NCI-H510A treated with DMSO at 0.1 percent for 48 hours (cell line): ENCODE measurements at places on chromosomes 6 and 20.

- DNase-seq, result no peak
Measured at GRCh38 chr6:39558591-39559190, 166.5 kb downstream of the KIF6 start.

DNA sequence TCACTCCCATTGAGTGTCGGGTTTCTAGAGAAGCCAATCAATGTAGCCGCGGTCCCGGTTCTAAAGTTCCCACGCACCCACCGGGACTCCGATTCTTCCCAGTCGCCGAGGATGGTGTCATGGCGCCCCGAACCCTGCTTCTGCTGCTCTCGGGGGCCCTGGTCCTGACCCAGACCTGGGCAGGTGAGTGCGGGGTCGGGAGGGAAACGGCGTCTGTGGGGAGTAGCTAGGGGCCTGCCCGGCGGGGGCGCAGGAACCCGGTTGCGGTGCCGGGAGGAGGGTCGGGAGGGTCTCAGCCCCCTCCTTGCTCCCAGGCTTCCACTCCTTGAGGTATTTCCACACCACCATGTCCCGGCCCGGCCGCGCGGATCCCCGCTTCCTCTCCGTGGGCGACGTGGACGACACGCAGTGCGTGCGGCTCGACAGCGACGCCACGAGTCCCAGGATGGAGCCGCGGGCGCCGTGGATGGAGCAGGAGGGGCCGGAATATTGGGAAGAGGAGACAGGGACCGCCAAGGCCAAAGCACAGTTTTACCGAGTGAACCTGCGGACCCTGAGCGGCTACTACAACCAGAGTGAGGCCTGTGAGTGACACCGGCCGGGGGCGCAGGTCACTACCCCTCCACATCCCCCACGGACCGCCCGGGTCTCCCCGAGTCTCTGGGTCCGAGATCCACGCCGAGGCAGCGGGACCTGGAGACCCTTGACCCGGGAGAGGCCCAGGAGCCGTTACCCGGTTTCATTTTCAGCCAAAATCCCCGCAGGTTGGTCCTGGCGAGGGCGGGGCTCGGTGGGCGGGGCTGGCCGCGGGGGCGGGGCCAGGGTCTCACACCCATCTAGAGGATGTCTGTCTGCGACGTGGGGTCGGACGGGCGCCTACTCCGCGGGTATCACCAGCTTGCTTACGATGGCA is 35.2 kb upstream of the HLA-G start:
- DNase-seq, result no peak

- DNase-seq, result no peak
Measured at GRCh38 chr6:87312860-87313259, 9.5 kb upstream of the SMIM8 start.

DNA sequence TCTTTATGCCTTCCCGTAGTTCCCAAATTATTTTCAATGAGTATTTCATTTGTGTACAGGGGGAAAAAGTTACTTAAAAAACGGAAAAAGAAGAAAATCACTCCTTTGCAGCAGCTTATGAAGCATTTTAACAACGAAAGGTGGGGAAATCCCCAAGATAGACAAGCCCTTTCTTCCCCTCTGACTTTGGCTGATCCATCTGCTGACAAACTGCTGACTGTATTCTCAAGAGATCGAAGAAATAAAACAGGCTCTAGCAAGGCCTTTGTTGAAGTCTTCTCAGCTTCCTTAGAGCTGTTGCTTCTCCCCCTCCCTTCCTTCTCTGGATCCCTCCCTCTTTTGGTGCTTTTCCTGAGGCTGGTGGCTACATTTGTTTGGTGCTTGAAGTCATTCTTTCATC is 325.2 kb downstream of the NRN1 start:
- DNase-seq, result no peak

DNA sequence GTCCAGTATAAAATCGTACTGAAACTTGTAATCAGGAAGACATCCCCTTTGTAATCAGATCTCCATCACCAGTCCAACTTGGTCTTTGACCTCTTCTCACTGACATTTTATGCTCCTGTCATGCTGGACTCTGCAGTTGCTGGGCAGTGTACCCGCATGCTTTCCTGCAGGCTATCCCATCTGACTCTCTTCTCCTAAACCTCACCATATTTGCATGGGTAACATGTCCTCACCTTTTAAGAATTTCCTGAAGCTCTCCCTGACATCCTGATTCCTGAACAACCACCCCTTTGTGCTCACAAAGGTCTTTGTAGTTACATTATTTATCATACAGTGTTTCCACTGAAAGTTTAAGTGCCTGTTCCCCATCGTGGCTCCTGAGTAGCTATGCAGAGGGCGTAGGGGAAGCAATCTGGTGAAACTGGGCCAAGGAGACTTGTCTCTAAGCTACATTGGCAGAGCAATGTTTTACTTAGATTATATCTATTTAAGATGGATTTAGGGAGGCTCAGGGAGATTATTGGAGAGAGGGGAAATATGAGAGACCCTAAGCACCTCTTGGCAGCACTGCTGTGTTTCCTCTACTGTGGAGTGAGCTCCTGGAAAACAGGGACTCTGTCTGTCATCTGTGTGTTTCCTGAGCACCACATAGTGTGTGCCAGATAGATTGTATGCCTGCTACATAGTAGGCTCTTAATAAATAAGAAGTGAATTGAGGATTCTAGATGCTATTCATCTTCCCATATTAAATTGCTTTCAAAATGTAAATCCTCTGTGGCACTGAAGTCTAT is 124.0 kb downstream of the LAMA2 start:
- DNase-seq, result no peak

- no peak for DNase-seq
Measured at GRCh38 chr20:41111578-41111951, 25.8 kb upstream of the PLCG1 start.

GRCh38 chr6:45916692-45917091 is 99.0 kb downstream of the CLIC5 start:
- DNase-seq, result no peak

- DNase-seq, result peak; percentile 39
Measured at GRCh38 chr6:139416146-139416545, 41.7 kb upstream of the CITED2 start.

DNA sequence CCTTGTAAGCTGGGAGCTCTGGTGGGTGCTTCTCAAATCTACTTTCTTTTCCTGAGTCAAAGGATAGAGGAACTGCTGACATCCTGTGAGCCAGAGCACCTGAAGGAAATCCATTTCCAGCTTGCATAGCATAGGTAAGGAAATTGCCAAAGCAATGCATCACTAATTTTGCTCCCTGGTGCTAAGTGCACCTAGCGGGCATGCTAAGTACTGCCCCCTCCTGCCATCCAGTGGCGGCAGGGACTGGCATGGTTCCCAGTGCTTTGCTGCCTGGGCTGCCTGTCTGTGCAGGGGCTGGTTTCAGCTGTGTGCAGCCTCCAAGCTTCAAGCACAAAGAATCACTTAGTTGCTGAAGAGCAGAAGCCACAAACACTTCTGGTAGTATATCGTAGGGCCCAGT is 63.9 kb downstream of the FARS2 start:
- no peak for DNase-seq

GRCh38 chr6:21158149-21158548 is 435.4 kb upstream of the SOX4 start:
- DNase-seq, result no peak

- no peak for DNase-seq
Measured at GRCh38 chr20:59385480-59385879, 85.1 kb downstream of the EDN3 start.

- no peak for DNase-seq
Measured at GRCh38 chr20:58463256-58463655, 51.9 kb downstream of the APCDD1L start.

DNA sequence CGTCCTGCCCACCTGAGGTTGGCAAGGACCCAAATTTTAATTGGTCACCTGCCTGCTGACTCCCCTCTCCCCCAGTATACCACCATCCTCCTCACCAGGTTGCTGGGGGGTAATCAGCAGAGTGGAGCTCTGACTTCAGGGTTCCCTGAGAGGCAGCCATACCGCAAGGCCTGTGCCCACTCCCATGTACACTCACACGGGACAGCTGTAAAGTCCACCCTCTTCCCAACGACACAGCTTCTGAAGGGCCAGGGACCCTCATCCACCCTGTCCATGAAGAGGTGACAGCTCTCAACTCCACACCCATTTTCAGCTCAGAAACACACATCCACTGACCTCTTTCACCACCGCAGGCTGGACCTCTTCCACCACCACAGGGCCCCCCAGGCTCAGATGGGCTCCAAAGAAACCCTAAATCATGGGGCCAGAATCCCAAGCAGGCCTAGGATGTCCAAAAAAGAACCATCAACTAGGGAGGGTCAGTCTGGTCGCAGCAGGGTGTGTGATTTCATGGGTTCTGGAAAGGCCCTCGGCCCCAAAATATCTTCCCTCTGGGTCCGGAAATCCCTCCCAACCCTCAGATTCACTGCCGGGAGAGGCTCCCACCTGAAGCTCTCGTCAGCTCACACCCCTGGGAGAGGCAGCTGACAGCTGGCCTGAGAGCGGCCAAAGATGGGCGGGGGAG is 30.0 kb downstream of the TFEB start:
- no peak for DNase-seq

GRCh38 chr6:2942914-2943563 is 28.3 kb downstream of the SERPINB6 start:
- DNase-seq, result peak; percentile 87

DNA sequence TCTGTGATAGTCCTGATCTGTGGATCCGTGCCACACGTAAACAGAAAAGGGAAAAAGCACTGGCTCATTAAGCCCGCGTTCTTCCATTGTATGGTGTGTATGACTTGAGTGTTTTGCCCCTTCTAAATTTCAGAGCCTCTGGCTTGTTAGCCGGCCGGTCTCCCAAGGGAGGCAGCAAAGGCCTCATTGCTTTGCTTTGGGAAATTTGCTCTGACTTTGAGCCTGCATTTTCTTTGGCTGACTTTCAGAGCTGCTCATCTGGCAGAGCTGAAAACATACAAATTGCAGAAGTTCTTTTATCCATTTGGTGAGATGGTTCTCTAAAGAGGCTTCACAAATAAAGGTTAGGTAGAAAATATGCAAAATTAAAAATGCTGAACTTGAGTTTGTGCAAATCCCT is 123.0 kb downstream of the UTRN start:
- DNase-seq, result no peak

GRCh38 chr20:4060064-4060795 is 44.9 kb upstream of the RNF24 start:
- DNase-seq, result no peak

DNA sequence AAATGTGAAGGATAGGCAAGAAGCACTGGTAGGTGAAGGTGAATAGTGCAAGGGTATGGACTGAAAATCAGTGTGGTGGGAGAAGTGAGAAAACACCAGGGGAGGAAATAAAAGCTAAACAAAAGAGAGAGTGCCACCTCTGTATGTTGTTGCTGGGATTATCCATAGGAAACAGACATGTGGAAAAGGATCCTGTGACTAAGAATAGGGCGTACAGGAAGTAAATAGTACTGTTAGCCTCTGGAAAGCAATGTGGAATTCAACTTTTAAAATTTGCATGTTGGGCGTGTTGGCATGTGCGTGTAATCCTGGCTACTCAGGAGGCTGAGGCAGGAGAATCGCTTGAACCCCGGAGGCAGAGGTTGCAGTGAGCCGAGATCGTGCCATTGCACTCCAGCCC is 661.7 kb downstream of the KIF16B start:
- DNase-seq, result no peak

- DNase-seq, result no peak
Measured at GRCh38 chr6:91864911-91865310, 1278.0 kb upstream of the MAP3K7 start.

GRCh38 chr6:139926711-139927110 is 552.3 kb upstream of the CITED2 start:
- DNase-seq, result no peak

DNA sequence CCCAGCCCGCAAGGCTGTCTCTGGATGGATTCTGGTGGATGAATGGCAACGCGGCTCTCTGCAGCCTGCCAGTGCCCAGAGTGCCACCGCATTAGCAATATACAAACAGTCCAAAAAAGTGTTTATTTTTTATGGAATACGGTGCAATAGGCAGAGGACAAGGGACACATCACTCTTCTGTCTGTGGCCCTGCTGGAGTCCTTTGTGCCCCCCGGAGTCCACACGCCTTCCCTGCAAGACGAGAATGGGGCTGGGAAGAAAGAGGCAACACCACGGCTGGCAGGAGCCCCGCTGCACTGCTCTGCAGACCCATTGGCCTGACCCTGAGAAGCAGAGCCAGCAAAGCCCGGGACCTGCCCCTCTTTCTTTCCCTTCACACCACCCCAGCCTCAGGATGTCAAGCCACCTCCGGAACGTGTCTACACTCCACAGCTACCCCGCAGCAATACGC is 196.3 kb downstream of the SYNDIG1 start:
- DNase-seq, result no peak

DNA sequence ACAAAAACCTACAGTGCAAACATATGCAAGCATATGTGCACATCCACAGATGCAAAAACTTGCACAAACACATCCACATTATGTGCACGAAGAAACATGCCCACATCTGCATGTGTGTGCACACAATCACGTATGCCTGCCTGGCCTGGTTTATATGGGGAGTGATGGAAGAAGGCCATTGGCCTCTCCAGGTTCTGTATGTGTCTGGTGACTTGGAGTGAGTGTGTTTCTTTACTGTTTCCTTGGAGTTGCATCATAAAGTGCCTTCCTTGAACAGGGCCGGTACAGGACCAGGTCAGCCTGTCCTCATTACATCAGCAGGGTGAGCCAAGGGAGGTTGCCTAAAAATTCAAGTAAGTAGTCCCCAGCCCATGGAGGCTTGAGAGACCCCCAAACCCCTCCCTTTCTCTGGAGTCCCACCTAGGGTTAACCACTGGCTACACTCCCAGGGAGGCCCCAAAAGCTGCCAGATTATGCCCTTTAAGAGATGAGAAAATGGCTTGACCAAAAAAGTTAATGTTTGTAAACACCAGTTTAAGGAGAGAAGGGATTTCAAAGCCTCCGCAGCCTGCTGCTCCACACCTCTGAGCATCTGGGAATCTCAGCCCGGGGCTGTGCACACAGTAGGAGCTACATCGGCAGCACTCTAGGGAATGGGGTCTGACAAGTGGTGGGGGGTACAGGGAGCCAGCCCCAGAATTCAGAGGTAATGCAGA is 140.8 kb downstream of the VEGFA start:
- DNase-seq, result no peak

GRCh38 chr6:47059216-47059885 is 17.2 kb upstream of the ADGRF1 start:
- DNase-seq, result no peak

DNA sequence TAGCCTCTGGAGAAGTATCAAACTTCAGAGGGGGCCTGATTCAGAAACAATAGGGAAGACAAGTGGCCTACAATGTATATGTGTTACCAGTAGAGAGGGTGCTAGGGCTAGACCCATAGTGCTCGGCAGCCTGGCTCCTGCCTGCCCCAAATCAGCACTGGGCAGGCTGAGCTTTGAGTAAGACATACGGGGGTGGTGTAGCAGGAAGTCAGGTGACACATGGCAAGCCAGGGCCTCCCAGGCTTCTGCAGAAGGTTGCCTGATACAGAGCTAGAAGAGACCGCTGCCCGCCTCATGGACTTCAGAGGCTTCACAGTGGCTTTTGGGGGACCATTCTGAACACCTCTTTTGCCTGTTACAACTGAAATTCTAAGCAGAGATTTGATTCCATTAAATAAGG is 43.4 kb downstream of the RALY start:
- no peak for DNase-seq

- DNase-seq, result no peak
Measured at GRCh38 chr20:57705127-57705899, 4.5 kb downstream of the PMEPA1 start.
